ENCODE measurements at places on chromosomes 7 and 10.

GRCh38 chr7:73900286-73900685 is 39.3 kb downstream of the TMEM270 start:
- DNase-seq: no peak

- DNase-seq: no peak
These were observed 46.9 kb downstream of the PRPF18 start for GRCh38 chr10:13633689-13634088.

- DNase-seq: no peak
These were observed 22.6 kb upstream of the OGDHL start for GRCh38 chr10:49784681-49785080.

DNA sequence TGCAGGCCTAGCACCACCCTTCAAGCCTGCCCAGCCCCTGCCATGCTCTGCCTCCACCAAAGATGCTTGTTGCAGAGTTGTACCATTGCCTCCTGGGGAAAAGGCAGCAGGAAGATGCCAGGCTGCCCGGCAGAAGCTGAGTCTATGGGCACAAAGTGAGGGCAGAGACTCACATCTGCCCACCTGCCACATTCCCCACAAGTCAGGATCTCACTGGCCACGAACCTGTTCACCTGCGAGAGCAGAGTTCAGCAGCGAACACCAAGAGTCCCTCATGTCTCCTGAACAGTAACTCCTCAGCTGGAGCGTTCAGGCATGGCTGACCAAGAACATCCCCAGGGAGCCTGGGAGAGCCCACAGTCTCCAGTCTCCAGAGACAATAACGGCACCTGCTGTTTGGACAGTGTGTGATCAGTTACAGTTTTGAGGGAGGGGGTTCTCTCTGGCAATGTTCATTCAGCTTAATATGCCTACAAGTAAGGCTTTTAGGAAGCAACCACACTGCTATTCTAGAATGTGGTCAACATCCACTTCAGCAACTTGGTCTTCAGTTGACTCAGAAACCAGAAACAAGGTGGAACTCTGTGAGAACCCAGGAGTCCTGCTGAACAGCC is 78.5 kb downstream of the GRID1 start:
- no peak for DNase-seq

DNA sequence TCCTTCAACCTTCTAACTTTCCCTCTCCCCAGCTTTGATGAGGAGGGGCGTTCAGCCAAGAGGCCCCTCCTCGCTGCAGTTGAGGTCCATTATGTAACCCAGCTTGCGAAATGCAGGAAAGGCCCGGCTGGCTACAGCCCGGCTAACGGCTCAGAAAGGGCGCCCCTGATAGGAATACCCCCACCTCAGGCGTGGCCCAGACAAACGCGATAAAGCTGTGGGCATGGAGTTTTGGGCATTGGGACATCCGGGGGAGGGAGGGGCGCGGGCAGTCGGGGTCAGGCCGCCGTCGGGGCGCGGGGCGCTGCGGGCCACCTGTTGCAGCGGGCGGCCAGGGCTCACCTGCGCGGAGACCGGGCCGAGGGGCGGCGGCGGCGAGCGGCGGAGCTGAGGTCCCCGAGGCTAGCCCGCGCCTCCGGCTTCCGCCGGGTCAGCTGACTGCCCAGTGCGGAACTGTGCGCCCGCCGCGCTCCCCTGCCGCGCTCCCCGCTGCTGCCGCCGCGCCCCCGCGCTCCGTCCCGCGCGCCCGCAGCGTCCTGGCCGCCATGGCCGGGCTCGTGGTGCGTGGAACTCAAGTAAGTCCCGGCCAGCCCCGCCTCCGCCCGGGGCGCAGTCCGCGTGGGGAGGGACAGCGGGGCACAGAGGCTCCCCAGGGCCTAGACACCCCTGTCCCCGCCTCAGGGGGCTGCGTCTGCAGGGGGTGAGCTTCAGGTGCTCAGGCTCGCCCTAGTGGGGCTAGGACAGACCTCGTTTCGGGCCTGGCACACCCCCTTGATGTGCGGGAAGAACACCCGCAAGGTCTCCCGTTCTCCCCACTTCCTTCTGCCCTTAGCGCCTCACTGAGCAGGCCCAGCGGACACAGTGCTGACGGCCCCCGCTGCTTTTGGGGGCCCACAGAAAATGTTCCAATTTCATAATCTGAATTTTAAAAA is at the start of gene LRMDA:
Gene LRMDA (plus strand): TSS at position 445 of the 932 bp plus-strand sequence.
- no peak for DNase-seq

- DNase-seq: no peak
These were observed 20.2 kb downstream of the PLPP4 start for GRCh38 chr10:120477021-120477742.

GRCh38 chr7:137488038-137488437 is 144.5 kb upstream of the PTN start:
- no peak for DNase-seq

DNA sequence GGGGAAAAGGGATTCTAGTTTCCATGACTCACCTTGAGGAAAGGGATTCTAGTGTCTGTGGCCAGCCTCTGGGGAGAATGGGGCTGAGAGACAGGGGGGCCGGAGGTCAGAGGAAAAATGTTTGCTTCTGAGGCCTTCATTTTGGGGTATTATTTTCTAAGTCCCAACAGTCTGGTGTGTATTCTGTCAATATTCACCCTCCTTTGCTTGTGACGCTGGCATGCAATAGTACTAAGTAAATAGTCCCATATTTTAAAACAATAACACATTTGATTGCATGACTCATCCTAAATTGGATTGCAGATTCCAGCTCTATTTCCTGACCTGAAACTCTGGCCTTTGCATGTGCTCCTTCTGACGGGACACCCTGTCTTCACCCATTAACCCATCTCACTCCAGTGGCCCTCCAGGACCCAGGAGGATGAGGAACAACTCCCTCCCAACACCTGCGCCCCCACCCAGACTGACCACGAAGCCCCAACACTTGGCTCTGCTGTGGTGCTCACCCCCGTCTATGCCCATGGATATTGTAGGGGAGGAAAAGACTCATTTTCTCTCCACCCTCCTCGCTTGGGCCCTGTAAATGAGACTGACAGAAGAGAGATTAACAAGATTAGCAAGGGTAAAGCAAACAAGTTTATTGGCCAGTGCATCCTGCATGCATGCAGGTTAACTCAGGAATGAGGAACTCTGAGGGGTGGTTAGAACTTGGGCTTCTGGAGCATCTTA is 495.6 kb upstream of the KLF6 start:
- no peak for DNase-seq

- no peak for DNase-seq
These were observed 9.0 kb downstream of the OAT start for GRCh38 chr10:124409696-124410095.

DNA sequence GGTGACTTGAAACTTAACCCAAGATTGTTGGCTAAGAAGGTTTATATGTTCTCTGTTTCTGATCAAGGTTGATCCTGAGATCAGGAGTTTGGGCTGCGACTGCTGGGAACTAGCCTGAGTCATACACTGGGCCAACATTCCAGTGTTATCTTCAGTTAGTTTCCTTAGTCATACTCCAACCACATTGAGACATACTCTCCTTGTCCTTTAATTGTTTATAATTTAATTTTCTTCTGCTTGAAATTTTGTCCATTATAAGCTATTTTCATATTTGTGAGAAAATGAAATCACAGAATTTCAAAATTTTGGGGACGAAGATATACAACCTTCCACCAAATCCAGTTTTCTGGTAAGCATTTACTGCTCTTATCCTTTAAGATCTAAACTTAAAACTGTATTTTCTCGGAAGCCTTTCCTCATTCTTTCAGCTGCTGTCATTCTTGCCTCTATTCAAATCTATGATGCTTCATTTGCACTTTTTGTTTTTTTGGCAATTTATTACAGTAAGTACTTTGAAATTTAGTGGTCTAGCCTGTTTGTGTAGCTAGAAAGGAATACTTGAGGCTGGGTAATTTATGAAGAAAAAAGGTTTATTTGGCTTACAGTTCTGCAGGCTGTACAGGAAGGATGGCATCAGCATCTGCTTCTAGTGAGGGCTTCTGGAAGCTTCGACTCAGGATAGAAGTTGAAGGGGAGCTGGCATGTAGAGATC is 63.4 kb upstream of the POT1 start:
- DNase-seq: no peak

GRCh38 chr10:14328881-14329672 is 1.6 kb downstream of the FRMD4A start:
- no peak for DNase-seq

Measured in activated CD8-positive, alpha-beta memory T cell treated with anti-CD3 and anti-CD28 coated beads, Interleukin-2, amount 50 U/mL, for 4 hours (primary cell).